NCI-H1092 (cell line): ENCODE measurements at places on chromosomes 2 and 18.

- DNase-seq = no peak
Observed at GRCh38 chr18:36817039-36817438, 11.8 kb downstream of the TPGS2 start.

DNA sequence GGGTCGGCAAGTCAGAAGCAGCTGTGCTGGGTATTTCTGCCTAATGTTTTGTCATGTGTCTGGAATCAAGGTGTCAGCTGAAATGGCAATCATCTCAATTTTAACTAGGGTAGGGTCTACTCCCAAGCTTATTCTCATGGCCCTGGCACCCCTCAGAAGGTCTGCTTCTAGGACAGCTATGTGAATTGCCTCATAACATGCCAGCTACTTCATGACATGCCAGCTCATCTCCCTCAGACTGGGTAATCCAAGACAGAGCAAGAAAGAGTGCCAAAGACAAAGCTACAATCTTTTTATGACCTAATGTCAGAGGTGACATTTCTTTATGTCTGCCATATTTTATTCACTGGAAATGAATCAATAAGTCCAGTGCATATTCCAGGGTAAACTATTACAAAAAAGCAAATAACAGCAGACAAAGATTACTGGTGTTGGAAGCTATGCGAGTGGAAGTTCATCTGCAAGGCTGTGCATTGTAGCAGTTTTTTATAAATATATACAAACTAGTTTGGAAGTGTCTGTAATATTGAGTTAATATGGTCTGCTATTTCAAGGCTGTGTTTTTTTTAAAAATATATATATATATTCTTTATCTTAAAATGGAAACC is 153.3 kb downstream of the FSIP2 start:
- DNase-seq = no peak

GRCh38 chr18:2982452-2983269 is 30.3 kb downstream of the LPIN2 start:
- DNase-seq = no peak

DNA sequence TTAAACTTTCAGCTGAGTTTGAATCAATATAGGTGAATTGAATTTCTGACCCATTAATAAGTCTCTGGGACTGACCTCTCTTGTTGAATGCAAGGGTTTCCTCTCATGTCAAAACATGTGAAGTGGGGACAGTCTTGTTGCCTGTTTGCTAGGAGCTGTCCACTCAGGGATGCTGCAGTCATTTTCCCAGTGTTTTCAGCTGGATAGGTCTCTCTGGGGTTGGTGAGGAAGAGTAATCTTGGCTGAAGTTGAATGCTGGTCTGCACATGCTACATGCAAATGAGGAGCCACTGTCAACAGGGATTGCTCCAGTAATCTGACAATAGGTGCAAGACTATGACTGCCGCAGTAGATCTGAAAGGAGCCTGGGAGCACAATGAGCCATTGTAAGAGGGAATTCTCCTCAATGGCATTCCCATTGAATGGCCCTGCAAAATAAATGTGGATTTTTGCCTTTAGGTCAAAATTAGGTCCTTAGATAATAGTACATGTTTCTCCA is 34.1 kb upstream of the IL1RL1 start:
- DNase-seq = no peak

DNA sequence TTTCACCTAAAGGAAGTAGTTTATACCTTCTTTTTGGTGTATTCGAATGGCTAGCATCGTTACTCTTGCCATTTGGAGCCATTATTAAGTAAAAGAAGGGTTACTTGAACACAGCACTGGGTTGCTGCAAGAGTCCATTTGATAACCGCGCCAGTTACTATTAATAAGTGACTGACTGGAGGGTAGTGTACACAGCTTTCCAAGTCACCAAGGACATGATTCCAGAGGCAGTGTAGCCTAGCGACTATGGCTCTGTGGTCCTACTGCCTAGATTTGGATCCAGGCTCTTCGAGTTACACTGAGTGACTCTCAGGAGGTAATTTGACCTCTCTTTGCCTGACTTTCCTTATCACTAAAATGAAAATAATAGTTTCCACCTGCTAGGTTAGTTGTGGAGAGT is 206.8 kb downstream of the MEIS1 start:
- DNase-seq = no peak

- DNase-seq = no peak
Observed at GRCh38 chr2:175807031-175807873, 194.8 kb downstream of the LNPK start.

- DNase-seq = no peak
Observed at GRCh38 chr18:54835944-54836343, 7.7 kb downstream of the RAB27B start.

DNA sequence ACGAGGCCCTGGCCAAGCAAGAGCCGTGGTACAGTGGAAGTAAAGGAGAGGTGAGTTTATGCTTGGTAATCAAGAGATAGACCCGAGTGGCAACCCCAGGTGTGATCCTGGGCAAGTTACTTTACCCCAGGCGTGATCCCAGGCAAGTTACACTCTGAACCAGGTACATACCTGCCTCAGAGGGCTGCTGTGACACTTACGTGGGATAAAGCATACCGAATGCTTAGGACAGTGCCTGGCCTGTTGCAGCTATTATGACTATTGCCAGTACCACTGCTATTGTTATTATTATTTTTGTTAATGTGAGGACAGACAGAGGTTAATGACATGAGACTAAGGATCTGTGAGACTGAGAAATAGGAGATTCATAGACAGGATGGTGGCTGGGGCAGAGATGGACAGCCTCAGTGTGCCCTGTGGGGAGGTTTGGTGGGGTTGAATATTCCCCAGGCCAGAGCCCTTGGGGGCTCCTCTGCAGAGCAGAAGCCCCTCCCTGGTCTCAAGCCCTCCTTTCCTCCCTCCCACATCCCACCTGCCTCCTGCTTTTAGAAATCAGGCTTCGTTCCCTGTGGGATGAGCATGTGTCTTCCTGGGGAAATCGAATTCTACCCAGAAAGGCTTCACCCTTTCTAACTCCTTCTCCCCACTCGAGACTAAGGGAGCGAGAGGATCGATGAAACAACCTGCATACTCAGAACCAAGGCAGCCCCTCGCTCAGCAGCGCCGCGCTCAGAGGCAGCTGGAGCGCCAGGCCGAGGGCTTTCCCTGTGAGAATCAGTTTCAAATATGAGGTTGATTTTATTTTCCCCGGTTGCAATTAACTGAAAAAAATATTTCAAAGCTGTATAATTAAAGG is 62.0 kb upstream of the SIX3 start:
- DNase-seq = no peak

DNA sequence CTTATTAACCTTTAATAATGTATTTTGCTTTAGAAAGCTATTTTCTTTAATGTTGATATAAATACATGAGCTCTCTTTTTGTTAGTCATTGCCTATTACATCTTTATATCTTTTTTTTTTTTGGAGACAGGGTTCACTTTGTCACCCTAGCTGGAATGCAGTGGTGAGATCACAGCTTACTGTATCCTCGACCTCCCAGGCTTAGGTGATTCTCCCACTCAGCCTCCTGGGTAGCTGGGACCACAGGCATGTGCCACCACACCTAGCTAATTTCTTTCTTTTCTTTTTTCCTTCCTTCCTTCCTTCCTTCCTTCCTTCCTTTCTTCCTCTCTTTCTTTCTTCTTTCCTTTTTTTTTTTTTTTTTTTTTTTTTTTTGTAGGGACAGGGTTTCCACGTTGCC is 15.4 kb downstream of the NAB1 start:
- DNase-seq = no peak

DNA sequence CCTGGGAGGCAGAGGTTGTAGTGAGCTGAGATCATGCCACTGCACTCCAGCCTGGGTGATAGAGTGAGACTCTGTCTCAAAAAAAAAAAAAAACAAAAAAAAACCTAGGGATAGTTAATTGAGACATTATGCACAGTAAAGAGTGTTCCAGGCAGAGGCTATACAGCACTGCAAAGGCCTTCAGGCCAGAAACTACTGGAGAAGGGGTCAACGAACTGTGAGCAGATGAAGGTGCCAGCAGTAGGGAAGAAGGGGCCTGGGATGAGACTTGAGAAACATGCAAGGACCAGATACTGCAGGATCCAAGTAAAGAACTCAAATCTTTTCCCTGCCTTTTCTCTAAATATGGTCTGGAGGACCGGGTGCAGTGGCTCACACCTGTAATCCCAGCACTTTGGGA is 26.0 kb upstream of the PCBP1 start:
- no peak for DNase-seq

GRCh38 chr2:146135245-146135644 is 1615.3 kb upstream of the ZEB2 start:
- no peak for DNase-seq

- DNase-seq = no peak
Observed at GRCh38 chr18:63271148-63271547, 48.4 kb downstream of the BCL2 start.

GRCh38 chr2:125935559-125935958 is 720.4 kb upstream of the GYPC start:
- DNase-seq = no peak

GRCh38 chr2:165105926-165106325 is 97.9 kb downstream of the SCN3A start:
- DNase-seq = no peak

- no peak for DNase-seq
Observed at GRCh38 chr18:37242826-37243560, 322.6 kb downstream of the CELF4 start.

GRCh38 chr2:53353135-53354114 is 414.2 kb upstream of the CHAC2 start:
- DNase-seq = no peak

- DNase-seq = no peak
Observed at GRCh38 chr2:88180605-88181240, 10.6 kb downstream of the THNSL2 start.

- DNase-seq = no peak
Observed at GRCh38 chr2:7730449-7730848, 813.2 kb downstream of the RNF144A start.

DNA sequence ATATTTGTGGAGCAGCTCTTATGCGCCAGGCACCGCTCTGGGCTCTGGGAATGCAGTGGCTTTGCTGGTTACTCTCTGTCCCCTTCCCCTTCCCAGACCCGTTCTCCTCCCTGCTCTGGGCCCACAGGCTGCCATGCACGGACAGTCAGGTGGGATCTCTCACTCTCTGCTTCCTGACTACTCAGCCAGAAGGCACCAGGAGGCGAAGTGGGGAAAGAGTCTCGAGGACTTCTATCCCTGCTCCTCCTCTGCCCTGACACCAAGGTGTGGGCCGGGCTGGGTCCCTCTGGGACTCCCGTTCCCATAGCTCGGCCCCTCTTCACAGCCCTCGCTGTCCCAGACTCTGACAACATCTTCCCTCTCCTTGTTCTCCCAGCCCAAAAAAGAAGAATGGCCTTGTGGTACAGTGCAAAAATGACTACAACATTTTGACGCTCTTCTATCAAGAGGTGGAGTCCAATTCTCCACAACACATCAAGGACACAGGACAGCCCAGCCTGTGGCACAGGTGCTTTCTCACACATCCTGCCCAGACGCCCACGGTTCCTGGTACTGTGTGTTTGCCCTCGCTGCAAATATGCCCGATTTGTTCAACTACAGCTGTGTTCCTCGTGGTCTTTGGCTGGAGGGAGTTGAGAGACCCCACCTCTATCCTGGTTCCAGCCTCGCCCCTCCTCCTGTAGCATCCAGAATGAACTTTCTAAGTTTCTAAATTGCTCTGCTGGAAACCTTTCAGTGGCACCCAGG is 14.0 kb upstream of the DUSP2 start:
- no peak for DNase-seq

- DNase-seq = peak; percentile 39
Observed at GRCh38 chr2:127197475-127198385, 22.4 kb downstream of the CYP27C1 start.

DNA sequence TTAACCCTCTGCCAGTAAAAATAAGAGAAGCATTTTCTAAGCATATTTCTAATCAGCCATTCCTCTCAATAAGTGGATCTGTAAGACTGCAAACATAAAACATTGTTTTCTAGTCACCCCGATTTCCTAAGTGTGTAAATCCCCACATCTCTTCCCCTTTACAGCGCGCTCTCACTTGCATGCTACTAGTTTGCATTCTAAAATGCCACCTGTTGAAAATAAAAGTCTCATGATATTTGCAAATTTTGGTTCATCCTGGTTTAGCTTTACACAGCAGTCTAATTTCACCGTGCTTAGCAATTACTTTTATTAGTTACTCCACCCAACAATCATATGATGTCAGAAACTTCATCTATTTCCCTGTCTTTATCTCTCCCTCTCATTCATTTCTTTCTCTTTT is 1230.7 kb upstream of the ZEB2 start:
- no peak for DNase-seq
